Cortex of kidney (tissue), 1 donor: ENCODE measurements at places on chromosomes 6 and 20.

DNA sequence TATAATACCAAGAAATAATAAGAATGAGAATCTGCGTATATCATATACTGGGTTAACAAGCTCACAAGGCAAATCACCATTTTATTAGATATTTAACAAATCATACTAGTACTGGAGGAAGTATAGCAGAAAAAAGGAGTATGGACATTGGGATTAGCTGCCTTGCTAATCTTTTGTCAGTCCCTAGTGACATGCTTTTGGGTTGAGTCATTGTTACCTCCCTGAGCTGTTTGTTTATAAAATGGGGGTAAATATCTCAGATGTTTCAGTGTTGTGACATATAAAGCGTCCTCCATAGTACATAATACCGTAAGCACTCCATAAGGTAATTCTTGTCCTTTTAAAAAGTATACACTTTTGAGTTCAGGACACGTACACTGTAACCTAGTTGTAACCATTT, 107.0 kb downstream of the ESR1 start:
- no peak for DNase-seq

GRCh38 chr6:131103296-131103695, 32.0 kb upstream of the AKAP7 start:
- no peak for DNase-seq

- DNase-seq: no peak
These were observed 25.3 kb downstream of the NOL4L start for GRCh38 chr20:32559753-32560380.

DNA sequence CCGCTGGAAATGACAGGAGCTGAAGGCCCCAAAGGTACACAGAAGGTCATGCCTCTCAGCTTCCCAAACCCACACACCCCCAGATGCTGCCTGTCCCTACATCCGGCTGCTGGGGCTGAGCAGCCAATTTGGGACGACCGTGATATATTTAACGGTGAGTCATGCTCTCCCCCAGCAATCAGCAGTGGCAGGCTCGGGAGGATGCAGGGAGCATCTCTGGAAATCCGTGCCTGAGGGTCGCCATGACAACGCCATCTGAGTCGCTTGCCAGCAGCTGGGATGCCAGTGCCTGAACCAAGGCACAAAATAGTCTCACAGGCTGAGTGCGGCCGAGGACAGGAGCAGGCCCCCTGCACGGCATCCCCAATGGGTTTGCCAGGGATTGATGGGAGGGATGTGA, 57.9 kb downstream of the KCNB1 start:
- DNase-seq: no peak

- no peak for DNase-seq
These were observed 192.3 kb upstream of the THBS2 start for GRCh38 chr6:169445661-169446581.

GRCh38 chr20:39646874-39647413, 684.8 kb downstream of the DHX35 start:
- DNase-seq: no peak

DNA sequence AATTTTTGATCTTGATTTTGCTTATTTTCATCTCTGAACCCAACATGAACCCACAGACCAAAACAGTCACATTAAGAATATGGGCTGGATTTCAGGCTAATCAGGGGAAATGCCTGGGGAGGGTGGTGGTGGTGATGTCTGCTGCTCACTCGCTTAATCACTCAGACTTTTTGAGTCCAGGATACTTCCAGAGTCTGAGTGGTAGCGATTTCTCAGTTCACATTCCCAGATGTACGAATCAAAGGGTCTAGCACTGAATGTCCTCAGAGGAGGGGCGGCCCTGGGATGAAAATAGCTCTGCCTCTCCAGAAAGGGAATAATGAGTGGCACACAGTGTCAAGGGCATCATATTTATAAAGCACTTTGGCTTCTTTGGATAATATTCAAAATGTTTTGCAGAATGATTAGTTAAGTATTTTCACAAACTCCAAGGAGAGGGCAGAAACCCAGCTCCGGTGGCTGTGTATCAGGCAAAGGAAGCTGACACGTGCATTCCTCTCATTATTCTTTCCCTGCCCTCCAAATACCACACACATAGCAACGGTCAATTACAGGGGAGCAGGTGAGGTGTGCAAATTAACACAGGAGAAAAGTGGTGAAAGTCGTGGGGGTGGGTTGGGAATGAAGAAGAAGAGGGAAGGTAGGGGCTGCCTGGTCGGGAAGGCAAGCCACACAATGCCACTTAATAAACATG, 345.2 kb upstream of the RSPO3 start:
- DNase-seq: no peak

- no peak for DNase-seq
These were observed 102.5 kb downstream of the NOL4L start for GRCh38 chr20:32482442-32483261.

- DNase-seq: no peak
These were observed 228.0 kb upstream of the PLN start for GRCh38 chr6:118319894-118320649.

DNA sequence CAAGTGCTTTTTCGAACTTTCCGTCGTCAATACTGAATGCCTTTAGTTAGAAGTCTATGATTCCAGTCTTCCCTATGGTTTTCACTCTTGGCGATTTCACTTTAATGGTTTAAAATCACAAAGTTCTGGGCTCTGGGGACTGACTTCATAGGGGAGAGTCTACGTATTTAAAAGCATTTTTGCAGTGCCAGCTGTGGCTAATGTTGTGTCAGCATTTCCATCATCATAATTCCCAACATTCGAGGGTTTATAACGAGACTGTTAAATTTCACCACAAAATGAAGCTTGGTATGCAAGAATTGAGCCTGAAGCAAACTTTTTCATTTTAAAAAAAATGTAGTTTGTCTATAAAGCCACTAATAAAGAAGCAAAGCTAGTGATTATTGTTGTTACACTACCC, 242.7 kb downstream of the SOX4 start:
- no peak for DNase-seq

- no peak for DNase-seq
These were observed 59.1 kb downstream of the KIF16B start for GRCh38 chr20:16514140-16514539.

GRCh38 chr6:15036690-15037245, 209.1 kb upstream of the JARID2 start:
- DNase-seq: no peak

GRCh38 chr6:152727507-152727906, 23.1 kb upstream of the VIP start:
- DNase-seq: no peak

DNA sequence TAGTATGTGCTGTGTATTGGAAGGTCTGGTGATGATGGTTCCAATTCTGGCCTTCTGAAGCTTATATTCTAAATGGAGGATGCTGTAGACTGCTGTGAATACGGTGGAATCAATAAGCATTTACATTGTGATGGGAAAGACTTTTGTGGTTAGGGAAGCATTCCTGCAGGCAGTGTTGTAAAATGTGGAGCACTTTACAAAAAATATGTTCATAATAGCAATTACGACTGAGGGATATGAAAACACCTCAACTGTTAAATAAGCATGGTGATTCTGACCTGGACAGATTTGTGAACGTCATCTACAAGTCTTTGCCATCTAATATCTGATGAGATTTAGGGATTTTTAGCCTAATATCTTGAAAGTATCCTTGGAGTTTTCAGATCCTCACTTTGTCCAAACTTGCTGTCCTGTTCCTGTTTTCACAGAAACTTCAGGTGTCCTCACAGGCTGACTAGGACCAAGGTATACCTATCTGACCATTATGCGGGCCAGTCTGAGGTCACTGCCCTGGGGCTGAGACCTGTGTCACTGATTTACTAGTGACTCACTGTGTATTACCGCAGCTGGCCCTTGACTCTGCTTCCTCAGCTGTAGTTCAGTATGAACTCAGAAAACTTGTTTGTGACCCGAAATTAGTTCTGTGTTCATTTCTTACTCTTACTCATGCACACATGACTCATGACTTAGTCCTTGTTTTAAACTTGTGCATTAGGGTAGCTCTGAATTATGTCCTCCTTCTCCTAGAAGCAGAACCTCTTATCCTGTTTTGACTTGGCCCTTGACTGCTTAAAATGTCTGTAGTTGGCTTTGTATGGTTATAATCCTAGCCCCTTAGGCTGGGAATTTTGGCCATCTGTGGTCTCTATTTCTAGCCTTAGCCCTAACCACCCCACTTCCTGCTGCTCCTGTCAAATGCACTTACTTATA, 343.0 kb downstream of the CDKAL1 start:
- DNase-seq: no peak

- DNase-seq: no peak
These were observed 36.3 kb downstream of the RNF146 start for GRCh38 chr6:127302728-127303660.

DNA sequence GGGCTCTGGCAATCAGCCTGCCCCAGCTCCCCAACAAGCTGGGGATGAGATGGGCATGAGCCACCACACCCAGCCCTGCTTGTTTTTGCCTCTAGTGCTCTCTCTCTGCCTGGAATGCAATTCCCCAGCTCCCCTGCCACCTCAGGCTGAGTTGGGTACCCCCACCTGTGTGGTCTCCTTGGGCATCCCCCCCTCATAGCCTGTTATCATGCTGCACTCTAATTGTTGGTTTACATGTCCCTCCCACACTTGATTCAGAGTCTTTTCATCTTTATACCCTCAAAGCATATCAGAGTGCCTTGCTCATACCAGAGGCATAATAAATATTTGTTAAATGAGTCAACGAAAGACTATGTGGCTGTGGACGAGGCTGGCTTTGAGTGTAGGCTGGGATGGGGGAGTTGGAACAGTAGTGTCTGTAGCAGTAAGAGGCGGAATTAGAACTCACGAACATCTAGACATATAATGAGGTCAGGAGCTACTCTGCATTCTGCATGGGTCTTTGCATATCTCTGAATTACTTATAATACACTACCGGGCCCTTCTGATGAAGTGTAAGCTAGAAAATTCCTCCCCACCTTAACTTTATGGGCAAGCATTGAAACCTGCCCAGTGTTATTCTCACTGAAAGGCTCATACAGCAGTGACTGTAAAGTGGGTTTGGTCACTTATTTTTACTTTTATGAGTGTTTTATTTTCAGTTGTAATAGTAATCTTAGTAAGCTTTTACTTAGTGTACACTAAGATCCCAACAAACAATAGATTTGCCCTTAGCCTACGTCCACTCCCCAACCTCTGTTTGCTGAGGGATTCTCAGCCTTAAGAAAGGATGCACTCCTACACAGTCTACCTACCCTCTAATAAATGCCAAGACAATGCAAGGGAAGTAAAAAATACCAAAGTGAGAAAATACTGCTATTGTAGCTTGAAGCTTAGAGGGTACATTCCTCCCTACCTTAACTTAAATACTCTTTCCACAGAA, 58.7 kb downstream of the EDN1 start:
- DNase-seq: no peak

GRCh38 chr6:71499667-71500066, 211.1 kb downstream of the OGFRL1 start:
- DNase-seq: no peak

DNA sequence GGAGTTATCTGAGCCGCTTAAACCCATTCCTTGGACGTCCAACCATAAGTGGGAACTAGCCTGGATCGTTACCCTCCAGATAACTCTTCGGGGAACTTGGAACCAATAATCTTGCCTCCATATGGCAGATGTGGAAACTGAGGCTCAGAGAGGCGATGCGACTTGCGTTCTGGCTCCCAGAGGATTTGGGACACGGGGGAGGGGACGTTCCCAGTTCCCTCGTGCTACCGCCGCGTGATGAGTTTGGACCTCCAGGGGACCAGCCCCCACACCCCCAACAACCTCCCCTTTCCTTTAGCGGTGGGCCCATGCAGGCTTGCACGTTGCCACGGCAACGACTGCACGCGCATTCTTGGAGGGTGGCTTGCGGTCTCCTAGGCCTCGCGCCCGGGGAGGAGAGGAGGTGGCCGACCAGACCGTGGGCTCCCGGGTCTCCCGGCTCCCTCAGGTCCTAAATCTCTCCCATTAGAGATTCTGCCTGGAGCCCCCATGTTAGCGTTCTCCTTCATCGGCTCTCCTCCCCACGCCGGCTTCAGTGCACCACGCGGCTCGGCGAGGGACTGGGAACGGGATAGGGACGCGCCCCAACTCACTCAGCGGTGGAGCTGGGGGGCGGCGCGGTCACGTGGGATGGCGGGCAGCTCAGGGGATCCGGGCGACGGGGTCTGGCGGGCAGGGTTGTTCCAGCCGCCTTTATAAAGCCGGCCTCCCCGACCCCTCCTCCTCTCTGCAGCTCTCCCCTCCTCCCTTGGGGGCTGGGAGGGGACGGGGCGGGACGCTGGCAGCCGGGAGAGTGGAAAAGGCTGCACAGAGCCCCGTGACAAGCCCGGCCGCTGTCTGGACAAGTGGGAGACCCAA, at the start of gene PLTP:
TSS of gene PLTP (minus strand) at position 670 of the 858 bp plus-strand sequence. CDS start 703 bp downstream, outside the sequence.
- no peak for DNase-seq

DNA sequence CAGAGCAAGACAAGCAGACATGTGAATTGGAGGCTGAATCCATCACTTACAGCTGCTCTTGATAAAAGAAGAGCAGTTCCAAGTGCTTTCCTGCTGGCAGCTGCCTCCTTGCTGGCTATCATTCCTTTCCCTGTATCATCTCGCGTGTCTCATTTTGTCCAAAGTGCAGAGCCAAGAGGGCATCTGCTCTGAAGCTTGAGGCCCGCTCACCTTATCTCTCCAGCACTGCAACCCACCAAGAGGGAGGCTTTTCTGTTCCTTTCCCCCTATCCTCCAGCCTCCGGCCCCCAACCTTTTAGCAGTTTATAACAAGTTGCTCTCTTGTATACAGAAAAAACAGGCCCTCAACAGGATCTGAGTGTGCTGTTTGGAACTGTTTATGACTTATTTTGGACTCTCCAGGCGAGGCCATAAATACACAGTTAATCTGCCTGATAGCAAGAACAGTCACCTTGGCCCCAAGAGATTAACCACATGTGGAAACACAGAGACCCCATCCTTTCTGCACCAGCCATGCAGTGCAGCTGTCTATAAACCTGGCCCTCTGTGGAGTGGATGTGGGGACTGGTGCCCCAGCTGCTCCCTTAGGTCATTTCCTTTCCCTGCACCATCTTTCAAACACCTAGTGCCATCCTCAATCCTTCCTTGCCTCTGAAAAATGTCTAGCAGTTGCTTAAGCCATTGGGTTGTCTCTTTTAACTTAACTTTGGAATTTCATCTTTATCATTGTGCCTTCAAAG, 172.5 kb upstream of the FERMT1 start:
- DNase-seq: no peak

GRCh38 chr6:38012573-38012972, 193.0 kb downstream of the ZFAND3 start:
- no peak for DNase-seq

DNA sequence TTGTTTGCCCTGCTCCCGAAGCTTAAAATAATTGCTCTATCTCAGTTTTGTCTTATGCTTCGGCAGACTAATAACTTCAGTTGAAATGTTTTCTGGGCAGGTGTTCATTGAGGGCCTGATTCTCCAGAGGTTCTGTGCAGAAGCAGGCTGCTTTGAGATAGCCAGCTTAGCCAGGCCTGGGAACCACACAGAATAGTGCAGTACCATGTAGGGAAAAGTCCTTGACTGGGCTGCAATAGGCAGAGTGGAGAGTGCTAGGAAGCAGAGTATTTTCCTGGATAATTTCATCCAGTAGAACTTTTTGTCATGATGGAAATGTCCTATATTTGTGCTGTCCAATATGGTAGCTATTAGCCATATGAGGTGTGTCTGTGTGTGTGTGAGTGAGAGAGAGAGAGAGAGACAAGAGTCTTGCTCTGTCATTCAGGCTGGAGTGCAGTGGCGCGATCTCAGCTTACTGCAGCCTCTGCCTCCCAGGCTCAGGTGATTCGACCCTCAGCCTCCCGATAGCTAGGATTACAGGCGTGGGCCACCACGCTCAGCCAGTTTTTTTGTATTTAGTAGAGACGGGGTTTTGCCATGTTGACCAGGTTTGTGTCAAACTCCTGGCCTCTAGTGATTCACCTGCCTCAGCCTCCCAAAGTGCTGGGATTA, 15.9 kb downstream of the TOP1 start:
- DNase-seq: no peak

GRCh38 chr6:33837971-33838665, 34.3 kb upstream of the MLN start:
- no peak for DNase-seq

- no peak for DNase-seq
These were observed 39.5 kb downstream of the SLC24A3 start for GRCh38 chr20:19251958-19252357.
